G401 (cell line): ENCODE measurements at places on chromosomes 2 and 18.

DNA sequence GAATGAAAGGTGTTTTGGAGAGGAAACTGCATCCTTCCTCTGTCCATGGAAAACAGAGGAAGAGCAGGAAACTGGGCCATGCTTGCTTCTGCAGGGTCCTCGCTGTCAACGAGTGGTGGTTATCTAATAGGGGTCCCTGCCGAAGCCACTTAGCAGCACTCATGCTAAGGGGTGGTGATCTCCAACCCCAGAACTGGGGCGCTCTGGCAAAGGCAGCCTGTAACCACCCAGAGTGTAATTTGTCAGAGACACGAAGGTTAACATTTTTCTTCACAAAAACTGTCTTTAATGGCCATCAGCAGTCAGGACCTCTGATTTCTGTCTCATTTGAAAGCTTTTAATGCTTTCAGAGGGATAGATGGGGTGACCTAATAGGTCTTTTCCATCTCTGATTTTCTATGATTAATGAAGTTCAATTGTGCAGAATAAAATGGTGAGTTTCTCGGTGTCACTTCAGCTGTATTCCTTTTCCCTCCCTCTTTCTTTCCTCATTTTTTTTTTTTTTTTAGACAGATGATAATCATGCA, 231.3 kb upstream of the CELF4 start:
- no peak for DNase-seq

GRCh38 chr18:76709659-76710645, 112.4 kb upstream of the ZNF236 start:
- DNase-seq: peak; percentile 59

GRCh38 chr18:48623468-48624235, 84.8 kb downstream of the CTIF start:
- no peak for DNase-seq

GRCh38 chr2:29480426-29480825, 365.2 kb downstream of the CLIP4 start:
- no peak for DNase-seq

DNA sequence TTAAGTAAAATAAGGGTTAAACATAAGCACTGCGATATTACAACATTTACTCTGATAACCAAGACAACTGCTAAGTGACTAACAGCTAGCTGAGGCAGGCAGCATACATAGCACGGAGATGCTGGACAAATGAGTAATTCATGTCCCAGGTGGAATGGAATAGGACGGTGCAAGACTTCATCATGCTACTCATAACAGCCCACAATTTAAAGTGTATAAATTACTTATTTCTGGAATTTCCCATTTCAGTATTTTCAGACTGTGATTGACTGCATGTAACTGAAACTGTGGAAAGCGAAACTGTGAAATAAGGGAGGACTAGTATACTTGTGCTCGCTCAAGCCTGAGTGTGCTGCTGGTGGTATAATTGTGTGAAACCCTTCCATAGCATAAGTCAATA, 12.9 kb downstream of the IER3IP1 start:
- no peak for DNase-seq

DNA sequence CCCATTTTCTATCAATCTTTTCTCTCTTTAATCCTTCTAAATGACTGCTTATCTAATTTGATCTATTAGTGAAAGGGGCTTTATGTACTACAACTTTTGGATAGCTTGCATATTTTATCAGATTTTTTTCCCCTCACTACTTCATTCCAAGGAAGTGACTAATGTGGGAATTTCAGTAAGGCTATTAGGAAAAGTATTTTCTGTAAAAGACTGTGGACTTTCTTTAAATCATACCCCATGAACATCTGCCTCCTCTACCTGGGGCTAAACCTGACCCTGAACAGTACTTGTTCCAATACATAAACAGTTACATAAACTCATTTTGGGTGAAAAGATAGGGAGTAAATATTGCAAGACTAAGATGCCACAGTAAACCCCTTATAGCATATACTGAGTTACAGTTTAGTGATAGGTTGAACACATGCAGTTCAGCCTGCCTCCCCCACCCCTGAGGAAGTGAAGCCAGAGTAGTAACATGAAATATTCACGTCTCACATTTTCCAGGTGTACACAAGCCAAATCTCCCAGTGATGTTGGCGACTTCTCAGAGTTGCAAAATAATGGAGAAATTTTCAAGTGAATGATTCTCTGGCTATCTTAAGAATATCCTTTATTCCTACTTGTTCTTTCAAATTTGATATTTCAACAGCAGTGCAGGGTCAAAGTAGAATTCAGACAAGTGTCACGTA, 590.9 kb upstream of the ZEB2 start:
- DNase-seq: no peak

GRCh38 chr2:65416321-65416720, 16.1 kb downstream of the SPRED2 start:
- DNase-seq: no peak

GRCh38 chr2:75320898-75321598, 121.7 kb upstream of the TACR1 start:
- no peak for DNase-seq

DNA sequence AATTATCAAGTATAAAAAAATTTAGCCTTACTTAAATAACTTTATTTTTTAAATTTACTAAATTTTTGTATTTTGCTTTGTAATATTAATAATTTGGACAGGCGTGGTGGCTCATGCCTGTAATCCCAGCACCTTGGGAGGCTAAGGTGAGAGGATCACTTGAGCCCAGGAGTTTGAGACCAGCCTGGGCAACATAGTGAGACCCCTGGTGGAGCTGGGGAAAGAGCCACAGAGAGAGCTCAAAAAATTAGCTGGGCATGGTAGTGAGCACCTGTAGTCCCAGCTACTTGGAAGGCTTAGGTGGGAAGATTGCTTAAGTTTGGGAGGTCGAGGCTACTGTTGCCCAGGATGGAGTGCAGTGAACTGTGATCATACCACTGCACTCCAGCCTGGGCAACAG, 143.5 kb downstream of the B3GNT2 start:
- no peak for DNase-seq

DNA sequence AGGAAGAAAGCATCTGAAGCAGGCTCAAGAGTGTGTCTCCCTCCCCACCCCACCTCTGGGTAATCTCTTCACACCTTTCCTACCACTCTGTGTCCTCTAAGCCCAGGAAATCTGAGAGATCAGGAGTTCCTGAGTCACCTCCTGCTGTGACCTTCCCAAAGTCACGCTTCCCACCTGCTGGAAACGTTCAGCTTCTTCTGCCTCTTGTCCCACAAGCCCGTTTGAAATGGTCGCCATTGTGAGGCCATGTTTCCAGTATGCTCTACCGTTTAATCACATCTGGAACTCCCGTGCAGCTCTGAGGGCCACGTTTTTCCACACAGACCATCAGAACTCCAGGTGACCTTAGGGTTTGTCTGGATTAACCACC, 25.9 kb downstream of the GREB1 start:
- no peak for DNase-seq

DNA sequence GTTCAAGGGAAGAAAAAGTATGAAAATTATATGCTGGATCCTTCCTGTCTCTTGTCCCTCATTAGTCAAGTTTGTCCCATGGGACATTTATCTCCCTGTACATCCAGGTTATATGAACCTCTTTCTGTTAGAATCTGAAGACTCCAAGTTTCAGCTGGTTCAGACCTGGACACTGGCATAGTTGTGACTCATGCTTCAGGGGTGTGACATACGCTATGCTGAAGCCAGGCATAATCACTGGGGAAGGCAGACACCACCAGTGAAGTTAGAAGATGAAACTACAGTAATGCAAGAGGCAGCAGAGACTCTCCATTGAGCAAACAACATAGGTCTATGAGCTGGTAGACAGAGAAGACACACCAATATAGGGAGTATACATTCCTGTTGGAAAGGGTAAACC, 269.7 kb upstream of the SLC8A1 start:
- DNase-seq: no peak

GRCh38 chr2:230512955-230513748, 97.2 kb downstream of the SP100 start:
- no peak for DNase-seq

DNA sequence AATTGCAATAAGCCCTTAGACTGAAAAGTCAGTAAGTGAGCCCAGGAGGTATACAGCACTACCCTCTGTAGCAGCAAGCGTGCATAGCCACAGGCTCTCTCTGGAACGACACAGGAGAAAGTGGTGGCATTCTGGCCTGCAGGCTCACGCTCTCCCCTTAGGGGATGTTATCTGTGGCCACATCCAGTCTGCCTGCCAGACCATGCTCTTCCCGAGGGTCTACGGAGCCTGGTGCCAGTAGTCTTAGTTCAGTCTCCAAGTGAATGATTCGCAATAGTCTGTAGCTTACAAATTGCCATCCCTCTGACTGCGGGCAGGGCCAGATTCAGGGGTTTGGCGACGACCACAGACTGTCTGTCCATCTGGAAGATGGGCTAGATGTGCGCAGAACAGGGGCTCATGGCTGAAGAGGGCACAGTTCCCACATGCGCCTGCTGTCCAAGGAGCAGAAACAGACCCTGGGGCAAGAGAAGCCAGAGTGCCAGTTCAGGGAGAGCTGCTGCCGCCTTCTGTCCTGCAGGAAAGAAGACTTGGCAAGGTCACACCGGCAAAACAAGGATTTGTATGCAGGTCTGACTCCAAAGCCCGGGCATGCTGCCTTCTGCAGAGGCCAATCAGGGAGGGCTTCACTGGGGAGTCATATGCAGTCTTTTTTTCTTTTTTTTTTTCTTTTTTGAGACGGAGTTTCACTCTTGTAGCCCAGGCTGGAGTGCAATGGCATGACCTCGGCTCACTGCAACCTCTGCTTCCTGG, 3.5 kb upstream of the KLF11 start:
- DNase-seq: peak; percentile 97

- DNase-seq: no peak
Measured at GRCh38 chr2:86543335-86543734, 19.9 kb downstream of the CHMP3 start.

- peak; percentile 1 for DNase-seq
Measured at GRCh38 chr2:29238497-29238896, 123.3 kb downstream of the CLIP4 start.

DNA sequence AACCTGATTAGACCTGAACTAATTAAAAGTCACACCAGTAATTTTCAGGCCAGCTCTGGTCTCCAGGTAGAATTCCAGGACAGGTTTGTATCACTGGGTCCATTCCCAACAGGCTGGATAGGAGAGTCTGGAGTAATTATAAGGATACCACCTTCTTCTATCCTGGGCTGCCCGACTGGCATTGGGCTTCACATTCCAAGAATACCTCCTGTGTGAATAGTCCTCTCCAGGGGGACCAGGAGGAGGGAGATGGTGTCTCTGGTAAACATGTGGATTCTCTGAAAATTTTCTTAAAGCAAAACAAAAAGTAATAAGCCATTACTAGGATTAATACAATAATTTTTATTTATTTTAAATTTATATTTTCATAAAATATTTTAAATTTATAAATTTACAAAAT, 17.3 kb downstream of the DUSP11 start:
- no peak for DNase-seq

GRCh38 chr2:178296394-178297090, 102.2 kb downstream of the OSBPL6 start:
- peak; percentile 66 for DNase-seq

DNA sequence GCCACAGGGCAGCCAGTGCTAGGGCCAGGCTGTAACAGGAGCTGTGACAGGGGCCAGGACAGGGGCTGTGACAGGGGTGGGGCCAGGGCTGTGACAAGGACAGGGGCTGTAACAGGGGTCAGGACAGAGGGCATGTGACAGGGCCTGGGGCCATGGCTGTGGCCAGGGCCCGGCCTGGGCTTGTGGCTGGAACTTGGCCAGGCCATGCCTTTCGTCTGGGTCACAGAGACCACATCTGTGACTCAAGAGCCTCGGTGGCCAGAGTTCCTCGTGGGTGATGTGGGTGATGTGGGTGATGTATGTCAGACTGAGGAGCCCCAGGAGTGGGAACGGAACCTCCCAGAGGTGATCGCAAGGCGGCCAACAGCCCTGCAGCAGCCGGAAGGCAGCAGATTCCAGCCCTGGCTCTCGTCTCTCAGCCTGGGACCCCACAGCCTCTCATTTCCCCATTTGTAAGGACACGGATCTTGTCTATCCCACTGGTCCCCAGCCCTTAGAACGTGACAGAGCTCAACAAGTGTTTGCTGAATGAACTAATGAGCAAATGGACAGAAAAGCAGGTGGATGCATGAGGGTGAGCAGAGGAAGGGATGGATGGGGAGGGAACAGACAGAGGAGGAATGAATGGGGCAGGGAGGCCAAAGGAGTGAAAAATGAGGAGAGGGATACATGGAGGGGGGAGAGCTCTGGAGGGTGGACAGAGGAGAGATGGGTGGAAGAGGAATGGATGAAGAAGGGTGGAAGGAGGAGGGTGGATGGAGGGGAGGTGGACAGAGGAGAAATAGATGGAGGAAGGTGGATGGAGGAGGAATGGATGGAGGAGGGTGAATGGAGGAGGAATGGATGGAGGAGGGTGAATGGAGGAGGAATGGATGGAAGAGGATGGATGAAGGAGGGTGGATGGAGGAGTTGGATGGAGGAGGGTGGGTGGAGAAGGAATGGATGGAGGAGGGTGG, 17.3 kb downstream of the ESPNL start:
- no peak for DNase-seq

DNA sequence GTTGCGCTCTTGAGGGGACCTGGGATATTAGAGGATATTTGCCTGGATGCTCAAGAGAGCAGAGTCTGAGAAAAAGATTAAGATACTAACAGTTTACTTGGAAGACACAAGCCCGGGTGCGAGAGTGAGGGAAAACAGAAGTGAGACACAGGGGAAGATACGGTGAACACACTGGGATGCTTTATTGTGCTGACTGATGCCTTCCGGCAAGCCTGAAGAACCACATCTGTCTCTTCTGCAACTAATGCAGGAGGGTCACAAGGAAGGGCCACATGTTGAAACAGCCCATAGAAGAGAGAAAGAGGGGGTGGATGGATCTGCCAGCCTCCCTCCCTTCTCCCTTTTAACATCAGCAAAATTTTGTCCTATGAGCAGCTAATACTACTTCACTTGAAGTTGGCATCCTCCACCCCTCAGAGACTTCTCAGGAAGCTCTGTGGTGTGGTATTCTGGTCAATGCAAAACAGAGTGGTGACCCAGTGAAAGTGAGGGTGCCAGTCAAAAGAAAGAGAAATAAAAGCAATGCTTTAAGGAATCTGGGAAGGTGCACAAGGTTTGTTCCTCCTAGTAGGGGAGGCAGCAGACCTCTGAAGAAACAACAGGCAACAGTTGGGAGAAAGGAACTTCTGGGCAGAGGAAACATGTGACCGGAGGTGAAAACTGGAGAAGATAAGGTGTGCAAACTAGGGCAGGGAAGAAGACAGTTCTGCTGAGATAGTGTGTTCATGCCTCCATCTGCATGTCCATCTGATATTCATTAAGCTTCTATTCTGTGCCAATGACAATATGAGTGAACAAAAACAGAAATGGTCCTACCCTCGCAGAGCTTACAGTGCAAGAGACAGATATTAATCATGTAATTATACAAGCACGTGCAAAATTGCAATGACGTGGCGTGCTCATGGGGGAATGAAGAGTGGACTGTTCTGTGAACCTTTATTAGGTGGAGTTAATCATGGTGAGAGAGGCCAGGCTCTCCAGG, 107.1 kb downstream of the LYPD6B start:
- DNase-seq: no peak

GRCh38 chr2:53670331-53670730, 97.3 kb upstream of the CHAC2 start:
- DNase-seq: no peak

DNA sequence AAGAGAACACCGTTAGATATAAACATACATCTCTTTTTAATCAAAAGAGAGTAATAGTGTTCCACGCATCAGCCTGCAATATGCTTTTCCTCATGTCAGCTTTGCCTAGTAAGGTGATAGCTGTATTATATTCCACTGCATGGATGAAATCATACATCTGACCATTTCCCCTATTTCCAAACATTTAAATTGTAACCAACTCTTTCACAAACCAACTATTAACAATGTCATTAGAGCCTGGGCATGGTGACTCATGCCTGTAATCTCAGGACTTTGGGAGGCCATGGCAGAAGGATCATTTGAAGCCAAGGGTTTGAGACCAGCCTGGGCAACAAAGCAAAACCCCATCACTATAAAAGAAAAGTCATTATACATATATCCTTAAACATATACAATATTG, 284.8 kb downstream of the BCL11A start:
- DNase-seq: no peak
